GM04504 (cell line): ENCODE measurements at places on chromosomes 2 and 18.

GRCh38 chr18:26802330-26803200, 62.9 kb downstream of the AQP4 start:
- DNase-seq, result no peak

- DNase-seq, result no peak
These were observed 5.2 kb downstream of the RETREG2 start for GRCh38 chr2:219183151-219183772.

- no peak for DNase-seq
These were observed 5.0 kb downstream of the BIN1 start for GRCh38 chr2:127101756-127102477.

GRCh38 chr2:97673915-97674283, 4.4 kb downstream of the C2orf92 start:
- no peak for DNase-seq

DNA sequence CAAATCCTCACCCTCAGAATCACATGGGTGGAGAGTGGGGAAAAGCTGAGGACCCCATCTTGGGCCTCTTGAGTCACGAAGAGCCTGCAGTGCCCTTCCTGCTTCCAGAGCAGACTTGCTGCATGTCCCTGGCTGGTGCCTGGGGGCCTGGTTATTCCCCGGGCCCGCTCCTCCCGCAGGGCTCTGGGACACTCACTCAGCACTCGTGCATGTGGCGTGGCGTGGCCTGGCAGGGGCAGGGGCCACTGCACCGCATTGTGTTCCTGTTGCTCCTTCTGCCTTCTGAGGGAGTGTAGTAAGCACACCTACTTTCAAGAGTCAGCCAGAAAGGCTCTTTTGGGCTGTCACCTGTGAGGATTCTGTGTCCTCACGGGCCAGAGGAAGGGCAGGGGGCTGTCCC, 17.4 kb upstream of the MZT2A start:
- no peak for DNase-seq

DNA sequence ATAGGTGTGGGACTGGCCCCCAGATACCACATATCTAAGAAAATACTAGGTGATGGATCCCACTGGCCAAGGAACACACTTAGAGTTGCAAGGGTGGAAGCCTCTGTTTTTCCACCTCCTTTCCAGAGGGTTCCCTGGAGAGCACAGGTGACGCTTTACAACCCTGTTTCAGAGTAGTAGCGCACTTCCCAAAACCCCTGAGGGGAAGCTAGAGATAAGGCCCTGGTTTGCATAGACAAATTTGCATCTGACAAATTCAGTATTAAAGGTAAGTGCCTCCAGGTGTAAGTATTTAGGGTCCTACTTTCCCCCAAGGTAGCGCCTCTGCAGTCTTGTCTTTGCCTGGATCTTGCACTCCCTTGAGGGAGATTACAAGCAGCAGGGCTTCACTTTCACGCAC, 474 bp upstream of the CERKL start:
- DNase-seq, result no peak

DNA sequence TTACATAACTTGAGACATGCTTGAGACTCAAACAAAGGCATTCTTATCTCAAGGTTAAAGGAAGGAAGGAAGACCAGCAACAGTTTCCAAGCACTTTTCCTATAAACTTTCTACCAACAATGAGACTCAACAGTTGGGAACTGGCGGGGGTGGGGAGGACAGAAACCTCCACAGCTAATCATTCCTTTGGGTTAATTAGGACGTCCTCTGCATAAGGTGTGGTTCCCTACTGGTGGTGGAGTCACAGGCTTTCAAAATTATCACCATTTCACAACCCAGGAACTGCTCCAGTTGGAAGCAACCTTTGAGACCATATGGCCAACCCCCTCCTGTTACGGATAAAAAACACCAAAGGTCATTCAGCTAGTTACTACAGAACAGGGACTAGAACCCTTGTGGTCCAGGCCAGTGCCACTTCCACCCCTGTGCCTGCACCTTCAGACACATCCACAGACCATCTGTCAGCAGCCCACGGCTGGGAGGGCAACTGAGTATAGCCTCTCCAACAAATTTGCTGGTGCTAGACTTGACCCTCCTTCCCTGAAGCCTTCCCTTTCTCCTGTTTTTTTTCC, 30.1 kb upstream of the ATL2 start:
- no peak for DNase-seq

- no peak for DNase-seq
These were observed 947.2 kb downstream of the ERBB4 start for GRCh38 chr2:211591426-211591825.

GRCh38 chr2:162509288-162509968, 165.5 kb downstream of the GCA start:
- DNase-seq, result no peak

DNA sequence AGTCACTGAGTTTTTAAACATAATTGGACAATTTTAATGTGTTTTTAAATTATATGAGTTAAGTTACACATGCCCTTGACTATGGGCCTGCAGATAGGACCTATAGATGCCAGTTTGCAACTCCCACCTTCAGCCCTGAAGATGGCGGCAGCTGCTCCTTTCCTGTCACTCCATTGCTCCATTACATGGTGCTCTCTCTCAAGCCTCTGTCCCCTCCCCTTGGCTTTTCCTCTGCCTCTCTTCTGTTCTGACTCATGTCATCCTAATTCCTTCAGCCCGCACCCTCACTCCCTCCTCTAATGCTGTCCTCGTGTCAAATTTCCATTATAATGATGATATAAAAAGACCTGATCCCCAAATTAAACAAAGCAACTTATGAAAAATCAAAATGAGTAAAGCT, 133.7 kb upstream of the HNRNPA3 start:
- DNase-seq, result no peak

- no peak for DNase-seq
These were observed 93.2 kb downstream of the CACNB4 start for GRCh38 chr2:152005607-152006006.

DNA sequence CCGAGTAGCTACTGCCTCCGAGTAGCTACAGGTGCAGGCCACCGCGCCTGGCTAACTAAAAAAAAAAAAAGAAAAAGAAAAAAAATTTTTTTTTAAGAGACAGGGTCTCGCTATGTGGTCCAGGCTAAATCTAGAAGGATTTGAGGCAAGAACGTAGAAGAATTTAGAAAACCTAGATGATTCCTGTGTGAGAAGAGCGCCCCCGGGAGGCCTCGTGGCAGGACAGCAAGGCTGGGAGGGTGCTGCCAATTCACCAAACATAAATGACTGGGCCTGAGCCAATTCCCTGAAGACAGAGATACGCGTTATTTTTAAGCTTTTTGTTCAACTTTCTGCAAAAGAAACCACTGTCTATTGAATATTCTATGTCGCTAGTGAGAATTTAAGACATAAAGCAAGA, 90.1 kb upstream of the TGFA start:
- DNase-seq, result no peak

DNA sequence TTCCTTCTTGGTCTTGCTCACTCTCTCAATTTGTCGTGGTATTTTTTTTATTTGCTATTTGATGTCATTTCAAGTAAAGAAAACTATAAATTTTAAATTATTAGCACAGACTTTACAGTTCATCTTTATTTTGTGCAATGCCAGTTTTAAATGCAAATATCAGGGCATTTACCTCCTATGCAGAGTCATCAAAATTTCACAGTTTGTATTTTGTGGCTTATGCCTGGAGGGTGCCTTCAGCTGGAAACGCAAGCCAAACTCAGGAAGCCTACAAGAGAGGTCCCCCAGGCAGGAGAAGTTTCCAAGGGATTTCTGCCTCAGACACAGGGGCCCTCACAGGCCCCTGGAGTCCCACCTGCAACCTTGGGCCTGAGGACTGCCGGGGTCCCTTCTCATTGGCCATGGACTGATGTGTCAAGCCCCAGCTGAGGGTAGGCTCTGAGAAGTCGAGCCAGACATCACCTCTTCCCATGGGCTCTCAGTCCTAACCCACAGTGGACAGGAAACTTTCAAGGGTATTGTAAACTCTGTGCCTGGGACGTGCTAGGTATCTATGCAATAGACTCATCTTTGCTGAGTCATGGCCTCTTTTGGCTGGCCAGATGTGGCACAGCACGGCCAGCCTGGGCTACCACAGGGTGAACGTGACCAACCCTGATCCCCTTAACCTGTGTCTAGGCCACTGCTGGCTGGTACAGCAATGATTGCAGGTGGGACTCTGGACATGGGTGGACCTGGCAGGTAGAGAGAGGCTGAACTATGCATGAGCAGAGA, 236.5 kb downstream of the CELF4 start:
- no peak for DNase-seq
